Stimulated activated CD4-positive, alpha-beta T cell treated with anti-CD3 and anti-CD28 coated beads, Interleukin-12 subunit alpha, Interleukin-12 subunit beta, amount 100 ng/mL, for 48 hours (primary cell): ENCODE measurements at places on chromosomes 1 and 21.

DNA sequence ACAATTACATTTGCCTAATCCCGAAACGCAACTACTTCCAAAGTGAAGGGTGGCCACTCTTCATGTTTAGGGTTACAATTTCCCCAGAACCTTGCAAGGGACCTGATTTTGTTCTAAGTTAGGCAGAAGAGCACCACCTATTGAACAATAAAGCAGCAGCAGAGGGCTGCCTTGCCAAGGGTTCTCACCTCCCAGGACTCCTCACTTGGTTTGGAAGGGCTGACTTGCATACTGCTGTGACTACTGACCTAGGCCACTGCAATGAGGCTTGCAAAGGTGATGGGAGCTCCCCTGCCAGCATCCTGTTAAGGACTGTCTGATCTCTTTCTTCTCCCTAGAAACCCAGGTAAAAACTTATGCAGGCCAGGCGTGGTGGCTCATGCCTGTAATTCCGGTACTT lies 14.2 kb downstream of the MTOR start:
- DNase-seq = no peak

DNA sequence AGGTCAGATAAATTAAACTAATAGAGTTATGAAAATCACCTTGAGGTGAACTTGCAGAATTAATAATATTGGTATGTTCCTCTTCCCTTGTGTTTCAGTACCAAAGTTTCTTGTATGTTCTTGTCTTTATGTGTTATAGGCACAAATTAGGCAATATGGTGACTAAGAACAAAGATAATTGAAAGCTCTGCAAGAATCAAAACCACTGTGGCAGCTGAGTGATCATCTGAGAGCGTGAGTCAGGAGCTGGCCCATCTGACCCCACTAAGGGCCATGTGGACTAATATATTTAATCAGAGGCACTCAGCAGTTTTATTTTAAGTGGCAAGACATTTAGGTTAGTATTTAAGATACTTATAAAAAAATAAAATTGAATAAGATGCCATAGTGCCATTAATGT lies 12.8 kb upstream of the CASQ2 start:
- no peak for DNase-seq

GRCh38 chr1:160577671-160578070 lies 1.6 kb downstream of the CD84 start:
- no peak for DNase-seq

- no peak for DNase-seq
Measured at GRCh38 chr1:183633676-183634343, 1.8 kb downstream of the ARPC5 start.

- DNase-seq = no peak
Measured at GRCh38 chr1:7587773-7588456, 183.2 kb upstream of the VAMP3 start.

- no peak for DNase-seq
Measured at GRCh38 chr21:16285605-16286126, 555.9 kb downstream of the USP25 start.

GRCh38 chr1:160161965-160162705 lies 10.7 kb downstream of the ATP1A4 start:
- no peak for DNase-seq
